ENCODE measurements at places on chromosomes 7 and 10.

- no peak for DNase-seq
These were observed 25.9 kb upstream of the CDK13 start for GRCh38 chr7:39924122-39924521.

GRCh38 chr7:77565917-77566316, 28.8 kb downstream of the PTPN12 start:
- DNase-seq = peak; percentile 70

DNA sequence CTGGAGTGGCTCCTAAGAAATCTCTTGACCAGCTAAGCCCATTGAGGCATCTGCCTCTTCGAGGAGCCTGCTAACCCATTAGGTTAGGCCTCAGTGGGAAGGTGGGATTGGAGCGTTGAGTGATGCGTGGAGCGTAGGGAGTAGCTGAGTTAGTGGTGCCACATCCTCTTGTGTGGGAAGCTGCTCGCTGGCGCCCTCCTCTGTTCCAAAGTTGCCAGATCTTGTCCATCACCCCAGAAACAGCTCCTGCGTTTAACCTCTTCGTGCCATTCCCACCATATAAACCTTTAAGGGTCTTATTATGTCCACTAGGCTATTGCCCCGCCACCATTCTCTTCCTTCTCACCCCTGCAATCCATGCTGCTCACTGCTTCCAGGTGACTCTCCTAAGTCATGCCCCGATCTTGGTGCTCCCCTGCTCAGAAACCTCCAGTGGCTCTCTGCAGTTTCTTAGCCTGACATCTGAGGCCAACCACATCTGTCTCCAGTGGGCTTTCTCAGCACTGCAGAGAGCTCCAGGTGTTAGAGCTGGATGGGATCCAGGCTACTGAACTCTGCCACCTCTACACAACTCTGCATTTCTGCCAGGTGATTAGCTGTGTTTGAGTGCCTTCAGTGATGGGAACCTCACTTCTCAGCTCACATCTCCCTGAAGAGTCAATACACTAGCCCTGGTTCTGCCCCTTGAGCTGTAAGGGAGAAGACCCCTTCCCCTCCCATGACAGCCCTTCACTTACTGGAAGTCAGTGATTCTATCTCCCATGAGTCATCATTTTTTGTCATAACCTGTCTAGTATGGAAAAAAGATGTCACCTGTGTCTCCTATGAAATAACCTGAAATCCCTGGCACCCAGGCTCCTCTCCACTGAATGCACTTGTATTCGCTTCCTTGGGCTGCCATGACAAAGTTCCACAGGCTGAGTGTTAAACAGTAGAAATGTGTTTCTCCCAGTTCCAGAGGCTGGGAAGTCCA, 65.0 kb upstream of the FGFR2 start:
- no peak for DNase-seq

GRCh38 chr7:5470816-5471215, 47.2 kb upstream of the TNRC18 start:
- no peak for DNase-seq

DNA sequence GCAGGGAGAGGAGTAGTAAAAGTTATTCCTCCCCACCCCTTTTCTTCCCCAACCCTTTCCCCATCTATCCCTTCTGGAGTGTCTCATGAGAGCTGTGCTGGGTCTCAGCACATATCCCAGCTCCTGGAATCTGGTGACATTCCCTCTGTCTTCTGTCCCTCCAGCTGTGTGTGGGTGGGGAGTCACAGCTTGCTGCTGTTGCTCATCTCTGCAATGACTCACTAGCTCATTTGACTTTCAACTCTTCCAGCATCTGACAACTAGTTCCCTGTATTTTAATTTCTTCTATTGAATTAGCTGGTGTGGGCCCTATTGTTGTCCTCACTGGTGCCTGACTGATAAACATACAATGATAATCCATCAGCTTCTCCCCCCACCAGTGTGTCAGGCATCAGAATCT, 198.9 kb upstream of the AUTS2 start:
- peak; percentile 81 for DNase-seq

- DNase-seq = no peak
These were observed 90.5 kb downstream of the CUL1 start for GRCh38 chr7:148789220-148789619.

GRCh38 chr10:119191881-119192280, 13.3 kb upstream of the PRDX3 start:
- no peak for DNase-seq

GRCh38 chr10:74924251-74924963, 98.0 kb downstream of the KAT6B start:
- peak; percentile 96 for DNase-seq

- DNase-seq = peak; percentile 40
These were observed 60.4 kb downstream of the ARMH3 start for GRCh38 chr10:101995451-101996063.

- no peak for DNase-seq
These were observed 4.0 kb upstream of the NKX2-3 start for GRCh38 chr10:99528494-99529441.

DNA sequence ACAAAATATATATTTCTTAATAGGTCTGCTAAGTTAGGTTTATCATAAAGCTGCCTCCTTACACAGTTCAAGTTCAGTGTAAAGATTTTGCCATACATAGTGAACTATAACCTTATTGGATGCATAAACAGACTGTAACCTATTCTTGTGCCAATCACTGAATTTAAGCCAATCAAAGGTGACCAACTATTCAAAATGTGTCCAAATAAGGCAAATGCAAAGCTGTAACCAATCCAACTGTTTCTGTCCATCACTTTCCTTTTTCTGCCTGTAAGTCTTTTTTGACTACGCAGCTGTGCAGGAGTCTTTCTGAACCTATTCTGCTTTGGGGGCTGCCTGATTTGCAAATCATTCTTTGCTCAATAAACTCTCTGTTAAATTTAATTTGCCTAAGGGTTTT, 11.6 kb upstream of the DNMBP start:
- DNase-seq = no peak

DNA sequence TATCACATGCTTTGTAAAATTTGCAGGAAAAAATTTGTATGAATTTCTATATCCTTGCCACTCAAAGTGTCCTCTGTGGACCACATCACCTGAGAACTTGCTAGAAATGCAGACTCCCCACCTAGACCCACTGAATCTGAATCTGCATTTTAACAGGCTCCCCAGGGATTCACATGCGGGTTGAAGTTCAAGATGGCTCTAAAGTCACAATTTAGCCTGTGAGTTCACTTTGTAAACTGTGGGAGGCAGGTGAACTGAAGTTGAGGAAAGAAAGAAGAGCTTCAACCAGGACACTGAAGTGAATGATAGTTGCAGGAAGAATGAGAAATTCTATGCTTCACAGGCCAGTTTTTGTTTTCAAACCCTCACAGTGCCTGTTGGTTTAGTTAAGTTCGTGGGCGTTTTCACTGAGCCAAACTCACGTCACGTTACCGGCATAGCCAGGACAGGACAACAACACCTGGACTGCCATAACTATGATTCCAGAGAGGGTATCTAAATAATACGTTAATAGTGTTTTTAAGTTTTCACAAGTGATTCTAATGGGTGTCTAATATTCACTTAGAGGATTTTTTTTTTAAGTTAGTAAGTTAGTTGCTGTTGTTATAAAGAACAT, 240.0 kb downstream of the PHTF2 start:
- DNase-seq = no peak

GRCh38 chr7:67716729-67717128, 720.1 kb downstream of the TYW1 start:
- DNase-seq = peak; percentile 3

DNA sequence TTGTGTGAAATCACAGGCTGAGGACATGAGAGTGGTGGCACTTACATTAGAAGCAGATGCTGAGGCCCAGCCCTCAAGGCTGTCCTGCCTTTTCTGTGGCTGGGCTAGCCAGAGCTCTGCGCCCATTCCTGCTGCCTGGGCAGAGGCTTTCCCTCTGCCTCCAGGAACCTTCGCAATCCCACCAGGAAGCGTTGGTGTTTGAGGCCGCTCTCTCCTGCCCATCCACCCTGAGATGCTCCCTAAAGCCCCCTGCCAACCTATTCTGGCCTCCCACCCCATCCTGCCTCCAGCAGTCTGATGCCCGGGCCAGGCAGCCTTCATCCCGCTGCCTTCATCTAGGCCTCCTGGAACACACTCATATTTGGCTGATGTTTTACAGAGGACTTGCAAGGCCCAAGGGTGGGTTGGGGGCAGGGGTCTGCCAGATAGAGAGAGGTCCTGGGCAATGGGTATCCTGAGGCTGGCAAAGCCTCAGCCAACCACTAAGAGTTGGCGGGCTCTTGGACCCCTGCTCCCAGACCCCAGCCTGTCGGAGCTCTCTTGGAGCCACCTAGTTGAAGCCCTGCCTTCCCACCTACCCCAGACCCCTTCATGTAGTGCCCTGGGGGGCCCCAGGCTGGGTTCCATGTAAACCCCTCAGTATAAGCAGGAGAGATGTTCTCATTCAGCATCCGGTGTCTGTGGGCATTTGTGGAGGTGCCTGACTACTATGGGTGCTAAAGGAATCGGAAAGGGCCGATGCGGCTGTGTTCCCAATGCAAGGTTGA, 32.7 kb downstream of the LDB3 start:
- DNase-seq = no peak

DNA sequence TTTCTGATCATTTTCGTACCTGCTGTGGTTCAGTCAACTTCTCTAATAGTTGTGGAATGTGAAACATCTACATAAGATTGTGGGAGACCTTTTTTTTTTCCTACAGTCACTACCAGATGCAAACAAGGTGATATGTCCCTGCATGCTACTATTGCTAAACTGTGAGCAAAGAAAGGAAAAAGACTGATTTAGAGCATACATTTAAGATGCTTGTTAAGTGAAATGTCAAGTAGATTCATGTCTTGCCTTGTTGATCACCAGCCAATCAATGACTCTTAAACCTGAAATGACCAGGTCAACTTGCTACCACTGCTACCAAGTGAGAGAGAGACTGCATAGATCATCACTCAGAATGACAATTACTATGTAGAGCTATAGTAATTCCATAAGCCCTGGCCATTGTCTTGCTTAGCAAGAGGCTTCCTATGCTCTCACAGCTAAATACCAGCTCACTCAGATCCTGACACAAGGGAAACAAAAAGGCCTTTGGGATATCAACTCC, 84.3 kb upstream of the SKAP2 start:
- no peak for DNase-seq

DNA sequence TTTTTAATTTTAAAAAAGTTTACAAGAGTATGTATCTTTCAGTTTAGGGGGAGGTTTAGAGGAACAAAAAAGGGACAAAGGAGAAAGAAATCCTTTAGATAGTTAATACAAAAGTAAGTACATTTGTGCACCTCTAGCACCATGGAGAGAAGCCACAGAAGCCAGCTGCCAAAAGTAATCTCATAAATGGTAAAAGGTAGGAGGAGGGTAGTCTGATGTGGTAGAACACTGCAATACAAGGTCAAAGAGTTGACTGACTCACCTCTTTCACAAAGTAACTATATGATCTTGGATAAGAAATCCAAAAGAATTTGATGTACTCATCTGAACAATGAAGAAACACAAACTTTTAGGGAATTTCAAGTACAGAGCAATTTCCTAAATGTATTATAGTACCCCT, 68.1 kb downstream of the CNOT4 start:
- peak; percentile 37 for DNase-seq

DNA sequence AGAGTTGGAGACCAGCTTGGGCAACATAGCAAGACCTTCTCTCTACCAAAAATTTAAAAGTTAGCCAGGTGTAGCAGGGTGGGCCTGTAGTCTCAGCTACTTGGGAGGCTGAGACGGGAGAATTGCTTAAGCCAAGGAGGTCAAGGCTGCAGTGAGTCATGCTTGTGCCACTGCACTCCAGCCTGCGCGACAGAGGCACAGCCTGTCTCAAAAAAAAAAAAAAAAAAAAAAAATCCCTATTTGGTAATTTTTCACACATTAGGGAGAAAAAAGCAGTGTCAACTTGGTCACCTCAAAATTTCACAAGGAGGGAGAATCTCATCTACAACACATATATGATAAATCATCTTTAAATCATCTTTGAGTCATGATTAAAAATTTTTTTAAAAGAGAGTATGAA, 6.4 kb upstream of the ZNF398 start:
- no peak for DNase-seq

GRCh38 chr7:14818871-14819270, 83.7 kb downstream of the DGKB start:
- no peak for DNase-seq

GRCh38 chr10:13725594-13725993, 138.8 kb downstream of the PRPF18 start:
- no peak for DNase-seq

DNA sequence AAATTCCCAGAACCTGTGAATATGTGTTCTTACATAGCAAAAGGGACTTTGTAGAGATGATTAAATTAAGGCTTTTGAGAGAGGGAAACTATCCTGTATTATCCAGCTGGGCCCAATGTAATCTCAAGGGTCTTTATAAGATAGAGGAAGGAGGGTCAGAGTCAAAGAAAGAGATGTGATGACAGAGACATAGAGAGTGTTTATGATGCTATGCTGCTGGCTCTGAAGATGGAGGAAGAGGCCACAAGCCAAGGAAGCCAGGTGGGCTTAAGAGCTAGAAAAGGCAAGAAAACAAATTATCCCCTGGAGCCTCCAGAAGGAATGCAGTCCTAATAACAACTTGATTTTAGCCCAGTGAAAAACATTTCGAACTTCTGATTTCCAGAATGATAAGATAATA, 15.3 kb upstream of the SKAP2 start:
- no peak for DNase-seq

- no peak for DNase-seq
These were observed 458.6 kb downstream of the PLXNA4 start for GRCh38 chr7:132117636-132118035.

DNA sequence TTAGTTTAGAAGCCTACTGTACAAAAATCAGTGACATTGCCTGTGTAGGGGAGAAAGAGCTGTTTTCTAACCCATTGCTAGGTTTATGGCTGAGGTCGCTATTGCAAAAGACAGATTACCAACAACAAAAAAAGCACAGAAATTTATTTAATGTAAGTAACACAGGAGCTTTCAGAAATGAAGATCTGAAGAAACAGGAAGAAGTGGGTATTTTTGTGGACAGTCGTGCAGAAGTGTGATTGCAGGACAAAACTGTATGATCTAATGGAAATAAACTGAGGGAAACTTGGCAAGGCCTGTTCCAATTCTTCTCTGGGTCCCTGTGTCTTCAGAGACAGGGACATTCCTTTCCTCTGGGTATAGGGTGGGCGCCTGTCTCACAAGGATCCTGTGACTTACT, 87.4 kb downstream of the APBB1IP start:
- no peak for DNase-seq

GRCh38 chr10:8042721-8043568, 11.5 kb upstream of the GATA3 start:
- no peak for DNase-seq

- DNase-seq = no peak
These were observed 167.6 kb downstream of the GRID1 start for GRCh38 chr10:86199041-86199440.

- no peak for DNase-seq
These were observed 78.9 kb downstream of the CACNB2 start for GRCh38 chr10:18219146-18219545.

- peak; percentile 83 for DNase-seq
These were observed 1.6 kb downstream of the TCF7L2 start for GRCh38 chr10:112951359-112952281.

- no peak for DNase-seq
These were observed 96.6 kb downstream of the ZNF438 start for GRCh38 chr10:30935078-30935477.
